Stimulated activated CD8-positive, alpha-beta memory T cell treated with anti-CD3 and anti-CD28 coated beads, Interleukin-15, amount 100 ng/mL, for 24 hours (primary cell): ENCODE measurements at places on chromosomes 11 and 22.

DNA sequence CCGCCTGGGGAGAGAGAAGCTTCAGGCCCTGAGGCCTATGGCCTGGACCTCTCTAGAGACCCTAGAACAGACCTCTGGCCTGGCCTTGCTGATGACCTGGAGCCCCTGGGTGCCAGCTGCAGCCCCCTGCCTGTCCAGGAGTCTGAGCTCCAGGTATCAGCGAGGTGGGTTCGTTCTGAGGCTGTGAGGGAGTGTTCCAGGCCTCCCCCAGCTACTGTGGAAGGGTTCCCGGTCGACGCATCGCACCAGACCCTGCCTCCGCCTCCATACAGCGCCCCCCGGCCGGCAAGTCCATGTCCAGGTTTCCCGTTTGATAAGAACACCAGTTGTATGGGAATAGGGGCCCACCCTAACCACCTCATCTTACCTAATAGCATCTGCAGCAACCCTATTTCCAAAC is 111.1 kb downstream of the KCNQ1 start:
- no peak for DNase-seq

- DNase-seq: no peak
Observed at GRCh38 chr11:106420048-106420665, 342.7 kb downstream of the AASDHPPT start.

DNA sequence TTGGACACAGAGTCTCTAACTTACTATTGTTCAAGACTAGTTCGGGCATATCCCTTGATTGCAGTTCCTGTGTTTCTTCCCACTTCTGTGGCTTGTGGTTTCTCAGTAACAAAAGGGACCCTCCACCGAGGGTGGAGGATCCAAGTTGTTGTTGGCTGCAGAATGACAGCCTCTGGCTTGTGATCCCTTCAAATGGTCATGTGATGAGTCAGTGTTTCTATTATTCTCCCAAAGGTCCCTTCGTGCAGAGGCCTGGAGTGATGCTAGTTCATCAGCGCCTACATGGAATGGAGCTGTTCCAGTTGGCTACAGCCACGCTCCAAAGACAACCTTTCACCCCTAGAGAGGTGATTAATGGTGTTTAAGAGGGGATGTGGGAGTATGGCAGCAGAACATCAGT is 2.6 kb upstream of the VWCE start:
- no peak for DNase-seq

DNA sequence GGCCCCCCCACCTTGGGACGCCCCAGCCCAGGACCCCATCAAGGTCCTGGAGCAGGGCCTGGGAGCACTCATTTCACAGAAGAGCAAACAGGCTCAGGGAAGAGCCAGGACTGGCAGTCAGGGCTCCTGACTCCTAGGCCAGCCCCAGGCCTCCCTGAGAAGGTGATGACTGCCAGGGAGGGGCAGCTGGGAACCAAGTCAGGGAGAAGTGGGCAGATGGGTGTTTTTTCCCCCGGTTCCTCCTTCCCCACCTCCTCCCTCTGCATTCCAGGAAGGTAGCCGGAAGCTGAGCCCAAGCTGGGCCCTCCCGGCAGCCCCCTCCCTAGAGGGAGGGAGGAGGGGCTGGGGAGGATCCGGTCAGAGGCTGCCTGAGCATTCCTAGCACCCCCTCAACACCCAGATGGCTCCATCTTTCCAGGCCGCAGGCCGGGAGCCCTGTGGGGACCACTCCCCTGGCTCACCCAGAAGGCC is 19.6 kb downstream of the MYRF start:
- no peak for DNase-seq

- no peak for DNase-seq
Observed at GRCh38 chr22:38872831-38873248, 824 bp upstream of the CBX6 start.
